Right lobe of liver (tissue), 6 donors: ENCODE measurements at places on chromosomes 3 and 15.

DNA sequence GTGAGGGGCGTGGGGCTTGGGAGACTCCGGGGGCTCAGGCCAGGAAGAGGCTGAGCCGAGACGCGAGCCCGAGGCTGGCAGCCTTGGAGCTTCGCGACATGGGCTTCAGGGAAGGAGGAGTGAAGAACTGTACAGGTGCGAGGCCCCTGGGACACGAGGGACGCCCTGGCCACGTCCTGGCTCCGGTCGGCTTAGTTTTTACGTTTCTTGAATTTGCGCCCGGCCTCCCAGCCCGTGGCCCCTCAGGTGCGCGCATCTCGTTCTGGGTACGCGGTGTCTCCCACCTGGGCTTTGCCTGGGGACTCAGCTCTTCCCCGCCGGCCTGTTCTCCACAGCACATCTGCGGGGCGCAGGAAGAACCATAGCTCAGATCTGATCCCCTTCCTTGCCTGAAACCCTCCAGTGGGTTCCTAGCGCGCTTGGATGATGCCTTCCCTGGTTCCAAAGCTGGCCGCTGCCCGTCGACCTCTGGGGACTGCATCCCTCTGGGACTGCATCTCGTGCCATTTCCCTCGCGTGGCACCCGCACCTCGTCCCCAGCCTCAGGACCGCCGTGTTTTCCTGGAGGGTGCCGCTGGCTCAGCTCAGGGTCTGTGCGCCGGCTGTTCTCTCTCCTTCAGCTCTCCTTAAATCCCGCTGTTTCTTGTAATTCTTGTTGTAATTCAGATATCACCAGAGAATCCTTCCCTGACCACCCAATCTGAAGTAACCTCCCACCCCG, 614 bp downstream of the CHCHD6 start:
- no peaks in the 10 kb centered on the region for H3K27me3 ChIP-seq
- H3K27ac ChIP-seq = no peak overlapping the region
- H3K4me3 ChIP-seq = peak overlapping the region; percentile 65
- H3K36me3 ChIP-seq = no peaks in the 10 kb centered on the region
- DNase-seq = no peak
- no peaks in the 10 kb centered on the region for H3K4me1 ChIP-seq

DNA sequence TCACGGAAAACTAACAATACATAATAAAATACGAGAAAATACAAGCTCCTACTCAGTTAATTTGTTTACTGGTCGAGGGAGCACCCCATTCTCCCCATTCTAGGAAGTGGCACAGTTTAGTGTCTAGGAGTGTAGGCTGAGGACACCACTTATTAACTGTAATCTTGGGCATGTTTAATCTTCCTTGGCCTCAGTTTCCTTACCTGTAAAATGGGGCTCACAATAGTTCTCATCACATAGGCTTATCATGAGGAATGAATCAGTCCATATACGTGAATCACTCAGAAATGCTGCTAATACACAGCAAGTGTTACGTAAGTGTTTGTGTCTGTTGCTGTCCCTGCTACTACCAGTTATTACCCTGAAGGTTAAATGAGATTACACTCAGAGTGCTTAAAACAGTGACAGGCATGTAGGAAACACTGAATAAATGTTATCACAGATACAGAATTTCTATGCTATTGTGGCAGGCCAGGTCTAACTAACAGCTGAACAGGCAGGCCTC, 210.2 kb downstream of the OSBPL10 start:
- H3K27me3 ChIP-seq = no peaks in the 10 kb centered on the region
- no peak overlapping the region for H3K27ac ChIP-seq
- no peaks in the 10 kb centered on the region for H3K4me1 ChIP-seq
- no peak overlapping the region for H3K4me3 ChIP-seq

DNA sequence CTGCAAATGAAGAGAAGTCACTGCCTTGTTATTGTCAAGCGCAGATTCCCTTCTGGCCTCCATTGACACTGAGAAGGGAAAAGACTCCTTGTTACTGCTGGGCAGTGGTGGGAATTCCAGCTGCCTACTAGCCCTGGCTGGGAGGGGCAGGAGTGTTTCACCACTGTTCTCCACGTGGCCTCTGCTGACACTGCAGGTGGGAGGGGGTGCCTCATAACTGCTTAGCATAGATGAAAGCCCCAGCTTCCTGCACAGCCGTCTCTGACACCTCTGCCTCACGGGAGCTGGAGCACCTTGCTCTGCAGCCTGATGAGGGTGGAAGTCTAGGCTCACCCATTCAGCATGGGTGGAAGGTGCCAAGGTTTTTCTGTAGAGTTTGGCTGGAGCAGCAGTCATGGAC, 52.1 kb downstream of the TM2D3 start:
- H3K36me3 ChIP-seq = no peaks in the 10 kb centered on the region
- H3K27me3 ChIP-seq = no peaks in the 10 kb centered on the region
- H3K4me3 ChIP-seq = no peak overlapping the region
- H3K27ac ChIP-seq = no peak overlapping the region
- no peak for DNase-seq

GRCh38 chr3:50689558-50689957, 14.8 kb downstream of the DOCK3 start:
- H3K27me3 ChIP-seq = no peaks in the 10 kb centered on the region
- no peak overlapping the region for H3K27ac ChIP-seq
- H3K36me3 ChIP-seq = no peaks in the 10 kb centered on the region
- H3K4me3 ChIP-seq = no peak overlapping the region
- no peak for DNase-seq

- no peak for DNase-seq
- H3K4me1 ChIP-seq = peaks cover 25% of the 10 kb centered on the region
- no peak overlapping the region for H3K4me3 ChIP-seq
- no peak overlapping the region for H3K27ac ChIP-seq
Observed at GRCh38 chr15:42058791-42059190, 35.6 kb downstream of the PLA2G4D start.
